ENCODE measurements at places on chromosomes 1 and 21.

DNA sequence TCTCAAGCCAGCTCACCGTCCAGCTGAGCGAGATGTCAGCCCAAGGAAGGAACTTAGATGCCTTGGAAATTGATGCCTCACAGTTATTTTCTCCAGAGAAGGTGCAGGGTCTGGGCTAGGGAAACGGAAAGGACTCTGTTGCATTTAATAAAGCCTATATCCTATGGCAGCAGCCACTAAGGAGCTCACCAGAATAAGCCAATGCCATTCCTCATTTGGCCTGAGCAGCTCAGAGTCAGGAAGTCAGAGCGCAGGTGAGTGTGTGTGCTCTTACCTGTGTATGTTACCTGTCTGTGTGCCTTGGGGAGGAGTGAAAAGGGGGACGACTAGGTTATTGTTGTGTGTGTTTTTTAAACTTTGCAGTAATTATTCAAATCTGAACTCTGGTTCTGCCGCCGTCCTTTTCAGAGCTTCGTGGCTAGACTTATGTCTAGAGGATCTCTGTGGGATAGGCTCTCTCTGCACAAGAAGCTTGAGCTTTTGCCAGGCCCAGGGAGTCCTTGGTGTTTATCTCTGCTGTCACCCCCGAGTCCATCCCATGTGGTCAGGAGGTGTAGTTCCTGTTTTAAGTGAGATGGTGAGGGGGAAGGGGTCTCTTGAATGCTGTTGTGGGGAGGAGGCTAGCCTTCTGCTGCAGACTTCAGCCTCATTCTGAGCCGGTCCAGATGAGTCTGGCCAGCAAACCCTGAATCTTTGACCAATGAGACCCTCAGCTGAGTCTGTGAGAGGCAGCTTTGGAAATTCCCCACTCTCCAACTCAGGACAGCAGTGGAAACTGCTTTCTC is 2.4 kb downstream of the TMCC2 start:
- no peak for DNase-seq

- no peak for DNase-seq
Measured at GRCh38 chr1:8147956-8148355, 121.8 kb upstream of the ERRFI1 start.

GRCh38 chr1:193700710-193701355 is 514.4 kb upstream of the B3GALT2 start:
- no peak for DNase-seq

- no peak for DNase-seq
Measured at GRCh38 chr1:43569175-43569574, 38.5 kb downstream of the PTPRF start.

DNA sequence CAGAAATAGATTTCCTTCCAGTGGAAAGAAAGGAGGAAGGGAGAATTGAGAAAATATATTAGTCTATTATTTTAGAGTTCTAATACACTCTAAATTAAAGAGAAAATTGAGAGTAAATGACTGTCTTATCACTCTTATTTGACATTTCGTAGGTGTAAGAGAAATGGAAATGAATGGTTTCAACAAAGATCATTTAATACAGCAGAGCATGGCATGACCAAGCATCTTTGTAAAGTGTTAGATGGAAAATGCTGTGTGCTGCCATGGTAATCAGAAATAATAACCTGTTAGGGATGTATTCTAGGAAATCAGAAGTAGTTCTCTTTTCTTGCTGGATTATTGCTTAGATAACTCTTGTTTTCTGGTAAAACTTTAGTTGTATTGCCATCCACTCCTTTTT is 90.9 kb downstream of the GIPC2 start:
- no peak for DNase-seq

- DNase-seq, result no peak
Measured at GRCh38 chr1:1988061-1988945, 15.3 kb downstream of the CFAP74 start.

- DNase-seq, result no peak
Measured at GRCh38 chr1:235105051-235106043, 23.3 kb downstream of the TOMM20 start.

DNA sequence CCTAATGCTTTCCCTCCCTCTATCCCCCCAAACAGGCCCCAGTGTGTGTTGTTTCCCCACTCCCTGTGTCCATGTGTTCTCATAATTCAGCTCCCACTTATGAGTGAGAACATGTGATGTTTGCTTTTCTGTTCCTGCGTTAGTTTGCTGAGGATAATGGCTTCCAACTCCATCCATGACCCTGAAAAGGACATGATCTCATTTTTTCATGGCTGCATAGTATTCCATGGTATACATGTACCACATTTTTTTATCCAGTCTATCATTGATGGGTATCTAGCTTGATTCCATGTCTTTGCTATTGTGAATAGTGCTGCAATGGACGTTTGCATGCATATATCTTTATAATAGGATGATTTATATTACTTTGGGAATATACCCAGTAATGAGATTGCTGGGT is 8.7 kb downstream of the PRSS38 start:
- no peak for DNase-seq

- DNase-seq, result no peak
Measured at GRCh38 chr1:222168621-222169020, 379.3 kb downstream of the HHIPL2 start.

GRCh38 chr1:174153825-174154107 is 5.6 kb upstream of the RABGAP1L start:
- DNase-seq, result no peak

GRCh38 chr1:27505420-27505680 is 15.4 kb upstream of the WASF2 start:
- DNase-seq, result no peak

DNA sequence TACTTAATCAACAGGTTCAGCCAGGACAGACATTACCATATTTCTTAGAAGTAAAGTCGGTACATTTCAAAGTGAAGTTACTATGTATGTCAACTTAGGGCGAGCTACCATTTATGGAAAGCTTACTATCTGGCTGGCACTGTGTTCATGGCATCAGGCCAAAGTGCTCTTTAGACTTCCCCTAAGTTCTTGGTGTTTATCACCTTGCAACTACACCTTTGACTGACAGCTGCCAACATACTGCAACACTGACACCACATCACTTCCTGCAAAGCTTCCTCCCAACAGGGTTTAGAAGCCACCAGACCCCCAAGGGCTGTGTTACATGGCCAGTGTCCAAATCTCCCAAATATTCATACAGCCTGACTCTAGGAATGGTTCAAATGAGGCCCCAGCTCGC is 61.0 kb downstream of the TIAM1 start:
- DNase-seq, result no peak

GRCh38 chr1:177490036-177490639 is 319.4 kb downstream of the BRINP2 start:
- no peak for DNase-seq

GRCh38 chr1:150612014-150612345 is 17.4 kb downstream of the ENSA start:
- no peak for DNase-seq

GRCh38 chr1:49106445-49106844 is 329.8 kb upstream of the BEND5 start:
- DNase-seq, result no peak

- DNase-seq, result no peak
Measured at GRCh38 chr1:109277434-109278204, 5.3 kb downstream of the PSRC1 start.

DNA sequence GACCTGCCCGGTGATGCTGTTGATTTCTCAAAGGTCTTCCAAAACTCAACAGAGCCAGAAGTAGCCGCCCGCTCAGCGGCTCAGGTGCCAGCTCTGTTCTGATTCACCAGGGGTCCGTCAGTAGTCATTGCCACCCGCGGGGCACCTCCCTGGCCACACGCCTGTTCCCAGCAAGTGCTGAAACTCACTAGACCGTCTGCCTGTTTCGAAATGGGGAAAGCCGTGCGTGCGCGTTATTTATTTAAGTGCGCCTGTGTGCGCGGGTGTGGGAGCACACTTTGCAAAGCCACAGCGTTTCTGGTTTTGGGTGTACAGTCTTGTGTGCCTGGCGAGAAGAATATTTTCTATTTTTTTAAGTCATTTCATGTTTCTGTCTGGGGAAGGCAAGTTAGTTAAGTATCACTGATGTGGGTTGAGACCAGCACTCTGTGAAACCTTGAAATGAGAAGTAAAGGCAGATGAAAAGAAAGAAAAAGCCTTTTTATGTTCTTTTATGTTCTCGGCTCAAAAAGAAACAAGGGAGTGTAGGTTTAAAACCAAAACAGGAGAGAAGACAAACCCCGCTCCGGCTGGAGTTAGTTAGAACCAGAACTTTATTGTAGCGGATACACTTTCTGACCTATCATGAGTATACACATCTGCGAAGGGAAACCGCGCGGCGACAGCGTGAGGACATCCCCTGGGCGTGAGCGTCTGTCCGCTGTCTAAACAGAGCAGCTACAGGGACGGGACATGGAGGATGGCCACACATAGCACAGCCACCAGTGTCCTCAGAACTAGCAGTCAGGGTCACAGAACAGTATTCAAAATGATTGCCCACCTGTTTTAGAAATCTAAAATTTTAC is 77.1 kb downstream of the PIK3CD start:
- DNase-seq, result no peak

- DNase-seq, result no peak
Measured at GRCh38 chr1:246595146-246595545, 28.9 kb downstream of the CNST start.

DNA sequence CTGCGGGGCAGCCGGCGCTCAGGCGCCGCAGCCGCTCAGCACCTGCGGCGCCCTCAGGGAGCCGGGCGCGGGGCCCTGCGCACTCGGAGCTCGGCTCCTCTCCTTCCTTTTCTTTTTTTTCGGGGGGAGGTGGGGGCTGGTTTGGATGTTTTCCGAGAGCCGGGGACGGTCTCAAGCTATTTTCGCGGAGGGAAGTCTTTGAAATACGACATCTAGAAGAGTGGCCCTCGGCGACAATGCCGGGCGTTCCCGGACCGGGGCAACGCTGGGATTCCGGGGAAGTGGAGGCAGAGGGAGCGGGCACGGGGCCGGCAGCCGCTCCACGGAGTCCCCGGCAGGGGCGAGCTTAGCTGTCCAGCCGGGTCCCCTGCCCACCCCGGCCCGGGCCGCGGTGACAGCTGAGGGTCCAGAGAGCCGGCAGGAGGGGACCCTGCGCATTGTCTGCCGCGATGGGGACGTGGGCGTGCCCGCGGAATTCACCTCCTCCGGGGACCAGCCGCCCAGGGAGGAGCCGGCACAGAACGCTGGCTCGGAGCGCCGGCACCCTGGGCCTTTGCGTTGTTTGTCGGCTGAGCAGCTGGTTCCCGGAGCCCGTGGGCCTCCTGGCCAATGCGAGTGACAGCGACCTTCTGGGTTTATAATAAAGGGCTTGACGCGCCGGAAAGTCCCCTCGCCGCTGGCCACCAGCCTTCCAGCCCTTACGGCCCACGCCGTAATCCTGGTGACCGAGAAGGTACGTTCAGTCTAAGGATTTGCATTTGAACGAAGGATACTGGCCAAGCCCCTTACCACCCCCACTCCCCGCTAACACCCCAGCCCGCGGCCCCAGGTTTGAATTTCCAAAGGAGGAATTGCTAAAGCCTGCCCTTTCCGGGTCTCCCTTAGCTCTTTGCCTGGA is 582 bp downstream of the SLC37A1 start:
- DNase-seq, result no peak

DNA sequence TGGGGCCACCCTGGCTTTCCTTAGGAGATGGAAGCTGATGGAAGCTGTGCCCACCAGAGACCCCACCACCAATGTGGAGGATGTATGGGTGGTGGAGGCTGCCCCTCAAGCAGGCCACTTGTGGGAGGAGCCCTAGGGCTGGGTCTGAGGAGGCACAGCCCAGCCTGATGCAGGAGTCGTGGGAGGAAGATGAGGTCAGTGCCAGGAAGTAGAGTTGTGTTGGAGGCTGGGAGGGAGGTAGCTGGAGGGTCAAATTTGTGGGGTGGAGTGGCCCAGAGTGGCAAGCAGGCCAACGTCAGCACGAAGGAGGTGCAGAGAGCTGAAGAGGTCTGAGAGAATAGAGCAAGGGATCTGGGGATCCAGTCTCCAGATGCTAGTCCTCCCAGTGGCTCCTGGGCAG is 119.0 kb upstream of the USP24 start:
- DNase-seq, result no peak

- no peak for DNase-seq
Measured at GRCh38 chr1:242623119-242623518, 98.6 kb upstream of the PLD5 start.

- no peak for DNase-seq
Measured at GRCh38 chr1:41918450-41919043, at the start of gene HIVEP3. Gene HIVEP3 (minus strand): TSS chr1:41918922.

DNA sequence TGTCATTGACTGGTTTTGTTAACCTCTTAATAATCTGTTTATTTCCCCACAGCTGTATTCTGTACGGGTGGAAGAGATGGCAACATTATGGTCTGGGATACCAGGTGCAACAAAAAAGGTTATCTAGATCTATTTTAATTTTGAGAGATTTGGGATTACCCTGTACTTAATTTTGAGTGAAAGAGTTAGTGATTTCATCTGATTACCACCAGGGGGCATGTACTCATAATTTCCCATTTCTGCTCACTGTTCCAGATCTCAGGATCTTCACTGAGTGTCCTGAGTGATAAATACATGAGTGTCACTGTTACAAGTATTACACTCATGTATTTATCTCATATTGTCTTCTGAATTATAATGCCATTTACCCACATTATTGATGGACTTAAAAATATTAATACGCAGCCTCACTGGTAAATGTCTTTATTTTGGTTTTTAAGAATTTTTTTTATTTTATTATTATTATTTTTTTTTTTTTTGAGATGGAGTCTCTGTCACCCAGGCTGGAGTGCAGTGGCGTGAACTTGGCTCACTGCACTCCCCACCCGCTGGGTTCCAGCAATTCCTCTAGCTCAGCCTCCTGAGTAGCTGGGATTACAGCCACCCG is 27.4 kb downstream of the DTL start:
- DNase-seq, result peak; percentile 21

GRCh38 chr1:18142471-18142870 is 34.9 kb downstream of the IGSF21 start:
- no peak for DNase-seq

GRCh38 chr1:980137-980571 is 1.7 kb downstream of the PERM1 start:
- no peak for DNase-seq

GRCh38 chr1:193448682-193449461 is 262.5 kb upstream of the B3GALT2 start:
- no peak for DNase-seq

- DNase-seq, result no peak
Measured at GRCh38 chr1:69421286-69421685, 146.4 kb upstream of the LRRC7 start.

GRCh38 chr1:53561503-53562105 is 102.4 kb downstream of the DMRTB1 start:
- no peak for DNase-seq
